ENCODE measurements at places on chromosomes 12 and 14. TPM values are rescaled to one million over a fixed set of nuclear protein-coding genes. Genes with fewer than 3 reads are reported as not detected.

- DNase-seq = no peak
Observed at GRCh38 chr14:19754172-19754571, 10.8 kb downstream of the OR4Q3 start.

DNA sequence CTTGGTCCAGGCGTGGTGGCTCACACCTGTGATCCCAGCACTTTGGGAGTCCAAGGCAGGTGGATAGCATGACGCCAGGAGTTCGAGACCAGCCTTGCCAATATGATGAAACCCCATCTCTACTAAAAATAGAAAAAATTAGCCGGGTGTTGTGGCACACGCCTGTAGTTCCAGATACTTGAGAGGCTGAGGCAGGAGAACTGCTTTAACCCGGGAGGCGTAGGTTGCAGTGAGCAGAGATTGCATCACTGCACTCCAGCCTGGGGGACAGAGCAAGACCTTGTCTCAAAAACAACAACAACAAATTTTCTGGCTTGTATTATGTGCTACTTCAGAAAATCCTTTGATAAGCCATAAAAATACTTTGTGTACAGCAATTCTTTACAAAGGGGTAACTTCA is 41.1 kb downstream of the LARP4 start:
- DNase-seq = no peak

GRCh38 chr12:62934799-62935674 is at the start of gene PPM1H:
Gene PPM1H (minus strand): TSS chr12:62935150. CDS start chr12:62934736, 414 bp downstream.
- DNase-seq = peak; percentile 76

DNA sequence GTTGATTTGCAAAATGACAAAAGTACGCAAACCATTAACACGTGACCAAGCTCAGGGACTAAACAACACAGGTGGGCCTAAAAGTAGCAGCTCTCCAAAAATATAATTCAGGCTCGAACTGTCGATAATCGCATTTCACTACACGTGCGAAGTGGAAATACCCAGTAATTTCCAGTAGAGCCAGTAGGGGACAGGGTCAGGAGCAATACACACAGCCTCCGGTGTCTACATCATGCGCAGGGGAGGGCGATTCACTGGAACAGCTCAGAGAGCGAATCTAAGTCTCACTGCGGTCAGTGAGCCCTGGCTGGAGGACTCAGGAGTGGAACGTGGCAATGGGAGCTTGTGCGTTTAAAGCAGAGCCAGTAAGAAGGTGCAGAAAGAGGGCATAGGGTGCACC is 40.4 kb downstream of the SETD3 start:
- DNase-seq = no peak

Gene ENDOU
- total RNA-seq = 1.7 TPM

Gene AREL1
- 35.7 TPM for total RNA-seq
